ENCODE measurements at places on chromosomes 16 and 17.

DNA sequence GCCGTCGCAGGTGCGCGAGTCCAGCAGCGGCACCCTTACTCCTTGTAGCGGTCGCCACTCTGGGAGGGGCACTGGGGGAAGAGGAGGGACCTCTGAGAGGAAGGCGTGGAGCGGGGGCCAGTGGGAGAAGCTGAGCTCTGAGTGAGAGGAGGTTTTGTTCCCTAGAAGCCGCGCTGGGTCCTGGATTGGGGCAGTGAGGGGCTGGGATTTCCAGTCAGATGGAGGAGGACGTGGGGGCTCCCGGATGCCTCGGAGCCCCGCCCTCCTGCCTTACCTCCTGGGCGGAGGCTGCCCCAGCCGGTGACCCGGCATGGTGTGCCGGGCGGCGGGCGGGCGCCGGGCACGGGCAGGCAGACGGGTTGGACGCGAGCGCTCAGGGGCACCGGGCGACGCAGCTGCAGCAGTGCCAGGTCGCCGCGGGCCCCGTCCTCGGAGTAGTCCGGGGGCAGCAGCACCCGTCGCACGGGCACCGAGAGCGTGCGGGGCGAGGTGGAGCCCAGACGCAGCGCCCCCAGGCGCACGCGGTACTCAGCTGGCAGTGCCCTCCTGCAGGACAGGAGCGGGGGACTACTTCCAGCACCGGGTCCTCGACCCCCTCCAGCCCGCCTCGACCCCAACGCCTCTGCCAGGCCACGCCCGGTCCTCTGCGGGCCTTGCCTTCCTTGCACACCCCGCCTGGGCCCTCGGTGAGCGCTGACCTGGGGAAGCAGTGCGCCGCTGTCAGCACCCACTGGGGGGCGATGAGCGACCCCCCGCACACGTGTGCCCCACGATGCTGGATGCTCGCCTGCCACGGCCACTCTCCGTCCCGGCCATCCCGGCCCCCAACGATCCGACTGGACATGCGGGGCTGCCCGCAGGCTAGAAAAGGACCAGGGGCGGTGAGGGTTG is 2.0 kb downstream of the PRSS33 start:
- no peak for DNase-seq

DNA sequence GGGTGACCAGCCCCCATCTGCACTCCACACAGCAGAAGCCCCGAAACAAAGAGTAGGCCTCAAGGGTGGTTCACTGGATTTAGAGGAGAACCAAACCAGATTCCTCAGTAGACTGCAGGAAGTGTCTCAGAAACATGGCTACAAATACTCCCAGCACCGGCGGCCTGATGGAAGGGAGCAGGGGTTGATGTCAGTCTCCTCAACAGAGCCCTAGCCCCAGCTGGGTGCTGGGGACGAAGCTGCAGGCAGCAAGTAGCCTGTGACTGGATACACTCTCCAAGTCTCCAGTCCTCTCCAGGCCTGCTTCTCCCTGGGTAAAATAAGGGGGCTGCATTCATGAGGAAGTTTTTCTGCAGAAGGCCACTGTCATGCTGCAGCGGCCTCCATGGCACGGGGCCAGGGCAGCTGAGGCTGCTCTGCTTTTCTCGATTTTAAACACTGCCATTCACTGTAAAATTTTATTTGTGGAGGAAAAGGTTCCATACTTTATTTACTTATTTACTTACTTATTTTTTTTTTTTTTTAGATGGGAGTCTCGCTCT is 36.7 kb upstream of the SREBF1 start:
- peak; percentile 18 for DNase-seq

GRCh38 chr16:84845496-84846002 is 25.8 kb downstream of the CRISPLD2 start:
- DNase-seq: no peak

DNA sequence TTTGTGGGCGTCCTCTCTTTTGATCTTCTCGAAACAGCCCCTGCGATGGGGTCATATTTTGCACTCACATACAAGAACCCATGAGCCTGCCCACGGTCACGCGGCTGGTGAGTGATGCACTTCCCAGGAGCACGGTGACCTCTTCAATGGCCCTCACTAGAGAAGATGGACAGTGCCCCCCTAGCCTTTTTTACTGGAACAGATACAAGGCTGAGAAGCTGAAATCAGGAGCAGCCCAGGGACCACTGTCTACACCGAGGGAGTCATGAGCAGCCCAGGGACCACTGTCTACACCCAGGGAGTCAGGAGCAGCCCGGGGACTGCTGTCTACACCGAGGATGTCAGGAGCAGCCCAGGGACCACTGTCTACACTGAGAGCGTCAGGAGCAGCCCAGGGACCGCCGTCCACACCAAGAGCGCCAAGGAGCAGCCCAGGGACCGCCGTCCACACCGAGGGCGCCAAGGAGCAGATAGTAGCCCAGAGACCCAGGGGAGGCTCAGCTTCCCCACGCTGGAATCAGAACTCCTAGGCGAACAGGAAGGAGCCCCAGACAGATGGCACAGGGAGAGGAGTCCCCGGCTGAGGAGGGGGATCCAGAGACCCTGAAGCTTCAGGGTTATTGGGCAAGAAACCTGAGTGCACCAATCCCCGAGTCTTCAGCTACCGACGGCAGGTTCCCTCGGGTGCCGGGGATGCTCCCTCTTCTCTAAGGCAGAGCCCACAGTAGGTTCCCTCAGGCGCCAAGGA is 23.7 kb downstream of the ACSF3 start:
- DNase-seq: no peak

- DNase-seq: peak; percentile 37
Measured at GRCh38 chr17:30344283-30345088, 10.6 kb upstream of the TMIGD1 start.

GRCh38 chr17:80047176-80047575 is 10.7 kb downstream of the CCDC40 start:
- no peak for DNase-seq

DNA sequence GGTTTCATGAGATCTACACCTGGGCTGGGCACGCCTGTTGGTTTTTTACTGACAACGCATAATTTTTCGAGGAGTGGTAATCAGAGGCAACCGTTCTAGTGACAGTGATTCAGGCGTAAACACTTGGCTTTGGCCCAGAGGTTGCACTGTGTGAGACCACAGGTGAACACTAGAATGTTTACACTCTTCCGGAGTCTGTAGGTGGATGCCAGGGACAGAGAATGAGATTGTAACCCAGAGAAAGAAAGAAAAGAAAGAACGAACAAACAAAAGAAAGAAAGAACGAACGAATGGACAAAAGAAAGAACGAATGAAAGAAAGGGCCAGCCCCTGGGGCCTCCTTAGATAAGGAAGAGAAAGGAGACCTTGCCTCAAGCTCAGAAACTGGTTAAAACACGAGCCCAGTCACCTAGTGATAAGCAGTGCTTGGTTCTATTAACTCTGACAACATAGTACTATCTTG is 113.2 kb downstream of the PRKCB start:
- no peak for DNase-seq

- DNase-seq: no peak
Measured at GRCh38 chr16:69302301-69302700, 8.8 kb upstream of the VPS4A start.

GRCh38 chr16:4386451-4386805 is 14.8 kb downstream of the VASN start:
- DNase-seq: no peak

DNA sequence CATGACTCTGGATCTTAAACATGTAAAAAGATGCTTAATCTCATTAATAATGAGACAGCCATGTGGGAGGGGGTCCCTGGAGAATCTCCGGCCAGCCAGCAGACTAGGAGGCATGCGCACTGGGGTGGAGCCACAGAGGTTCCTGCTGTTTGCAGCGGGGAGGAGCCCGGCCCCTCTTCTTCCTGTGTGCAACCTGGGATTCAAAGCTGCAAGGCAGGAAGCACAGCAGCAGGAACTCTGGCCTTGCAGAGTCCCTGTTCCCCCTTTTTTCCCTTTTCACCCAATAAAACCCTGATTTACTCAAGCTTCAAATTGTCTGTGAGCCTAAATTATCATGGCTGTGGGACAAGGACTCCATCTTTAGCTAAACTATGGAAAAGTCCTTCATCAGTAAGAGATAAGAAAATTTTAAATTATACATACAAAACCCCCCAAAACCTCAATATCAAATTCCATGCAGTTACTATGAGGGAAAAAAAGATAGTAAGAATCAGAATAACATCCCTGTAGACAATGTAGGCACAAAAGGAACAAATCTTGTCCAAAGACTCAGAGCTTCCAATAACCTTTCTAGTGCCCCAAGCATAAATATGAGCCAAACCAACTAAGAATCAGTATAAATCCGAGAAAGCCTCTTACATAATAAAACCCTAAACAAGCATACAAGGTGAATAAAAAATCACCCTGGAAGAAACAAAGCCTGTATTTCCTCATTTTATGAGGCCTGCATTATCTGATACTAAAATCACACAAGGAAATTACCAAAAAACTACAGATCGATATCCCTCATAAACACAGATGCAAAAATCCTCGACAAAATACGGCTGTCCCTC is 12.1 kb downstream of the CFDP1 start:
- DNase-seq: peak; percentile 4

GRCh38 chr16:19005561-19006445 is 22.1 kb downstream of the TMC7 start:
- DNase-seq: no peak

- no peak for DNase-seq
Measured at GRCh38 chr17:2798188-2798587, 1.9 kb downstream of the RAP1GAP2 start.

DNA sequence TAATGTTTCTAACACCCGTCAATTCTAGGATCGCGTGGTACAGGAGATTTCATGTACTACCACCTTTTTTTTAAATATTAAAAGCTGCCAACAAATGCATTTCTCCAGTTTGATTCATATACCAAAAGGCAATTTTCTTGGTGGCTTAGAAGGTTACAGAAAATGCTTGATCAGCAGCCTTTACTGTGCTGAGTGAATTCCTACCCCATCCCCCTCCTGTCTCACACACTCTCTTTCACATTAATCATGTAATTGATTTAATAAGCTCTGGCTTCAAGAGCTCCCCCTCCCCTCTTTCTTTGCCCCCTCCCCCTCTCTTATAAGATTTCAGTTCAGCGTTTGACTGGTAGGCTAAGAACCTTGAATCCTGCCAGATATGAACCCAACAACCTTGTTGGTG is 110.5 kb downstream of the RBFOX1 start:
- DNase-seq: no peak

- no peak for DNase-seq
Measured at GRCh38 chr16:60686824-60687223, 1349.4 kb downstream of the CDH8 start.

- DNase-seq: no peak
Measured at GRCh38 chr17:73600103-73600871, 44.0 kb downstream of the SDK2 start.

- no peak for DNase-seq
Measured at GRCh38 chr17:13400491-13400890, 201.2 kb downstream of the HS3ST3A1 start.

GRCh38 chr16:22641131-22641628 is 130.5 kb downstream of the NPIPB5 start:
- no peak for DNase-seq

- no peak for DNase-seq
Measured at GRCh38 chr17:3796110-3796821, 4.7 kb downstream of the ITGAE start.

- no peak for DNase-seq
Measured at GRCh38 chr16:53945996-53946395, 242.0 kb downstream of the FTO start.

- peak; percentile 33 for DNase-seq
Measured at GRCh38 chr17:77857613-77858012, 100.9 kb upstream of the TNRC6C start.

DNA sequence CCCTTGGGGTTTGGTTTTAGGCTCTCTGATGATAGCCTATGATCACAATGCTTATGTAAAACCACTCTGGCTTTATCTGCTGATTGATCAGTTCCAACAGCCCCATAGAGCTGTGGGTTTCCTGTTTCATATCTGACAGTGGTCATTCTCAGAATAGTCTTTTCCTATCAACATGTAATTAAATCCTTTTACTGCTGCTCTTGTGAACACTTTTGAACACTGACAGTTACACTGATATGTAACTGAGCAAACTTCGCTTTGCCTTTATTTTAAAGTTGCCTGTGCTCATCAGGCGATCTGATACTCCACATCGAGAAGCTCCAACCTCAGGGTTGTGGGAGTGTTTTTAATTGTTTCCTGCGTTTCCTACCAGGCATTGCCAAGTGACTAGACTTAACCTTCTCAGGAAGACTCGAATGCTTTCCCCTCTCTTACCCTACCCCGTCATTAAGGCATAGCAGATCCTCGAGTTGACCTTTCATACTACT is 17.3 kb upstream of the CLEC18B start:
- no peak for DNase-seq

DNA sequence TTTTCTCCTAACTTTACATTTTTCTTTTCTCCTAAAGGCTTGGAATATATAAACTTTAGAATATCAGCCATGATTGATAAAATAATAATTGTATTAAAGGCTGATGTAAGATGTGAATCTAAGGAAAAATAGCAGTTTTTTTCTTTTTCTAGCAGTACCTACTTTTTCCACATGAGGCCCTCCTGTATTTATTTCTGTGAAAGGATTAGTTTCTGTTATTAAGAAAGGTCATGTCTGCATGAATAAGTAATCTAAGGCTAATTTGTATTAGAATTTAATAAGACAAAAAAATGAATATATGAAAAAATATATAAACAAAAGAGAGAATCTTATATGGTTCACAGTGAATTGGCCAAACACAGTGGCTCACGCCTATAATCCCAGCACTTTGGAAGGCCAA is 85.3 kb downstream of the STXBP4 start:
- DNase-seq: no peak

DNA sequence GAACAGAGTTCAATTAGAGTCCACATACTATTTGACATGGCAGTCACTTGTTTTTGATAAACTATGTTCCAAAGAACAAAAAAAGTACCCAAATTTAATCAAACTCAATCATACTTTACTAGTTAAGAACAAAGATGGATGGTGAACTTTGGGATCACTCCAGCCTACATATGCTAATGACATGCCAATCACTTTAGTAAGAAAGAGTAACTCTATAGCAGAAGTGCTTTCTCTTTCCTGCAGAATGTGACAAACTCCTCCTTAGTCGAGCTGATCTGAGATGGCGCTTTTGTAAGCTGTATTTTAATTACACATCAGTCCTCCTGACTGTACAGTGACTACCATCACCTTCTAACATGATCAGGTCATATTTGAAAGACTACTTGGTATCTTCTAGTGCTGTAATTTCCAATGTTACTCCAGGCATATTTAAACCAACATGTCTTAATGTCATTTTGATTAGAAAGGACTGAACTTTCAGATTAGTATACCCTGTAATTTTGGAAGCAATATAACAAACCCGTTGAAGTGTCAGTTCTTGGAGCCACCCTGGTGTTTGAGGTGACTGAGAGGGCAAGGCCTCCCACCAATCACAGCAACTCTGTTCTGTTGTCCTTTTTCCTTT is 4.1 kb downstream of the NETO2 start:
- no peak for DNase-seq

GRCh38 chr17:29588562-29589411 is 661 bp downstream of the GIT1 start:
- DNase-seq: no peak

DNA sequence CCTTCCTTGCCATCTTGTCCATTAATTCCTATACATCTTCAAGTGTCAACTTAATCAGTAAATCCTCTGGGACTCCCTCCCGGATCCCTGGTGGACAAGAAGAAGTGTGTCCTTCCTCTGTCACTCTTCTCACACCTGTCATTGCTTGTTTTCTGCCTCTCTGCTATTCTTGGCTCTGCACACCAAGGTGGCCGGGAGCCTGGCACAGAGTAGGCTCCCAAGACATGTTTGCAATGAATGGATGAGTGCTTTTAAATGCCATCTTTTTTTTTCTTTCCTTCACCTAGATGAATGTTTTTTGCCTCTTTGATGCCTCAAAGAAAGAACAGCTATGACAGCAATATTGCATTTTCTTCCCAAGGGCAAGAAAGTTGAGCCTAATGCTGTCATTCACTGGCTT is 58.0 kb upstream of the CLEC18A start:
- no peak for DNase-seq

GRCh38 chr16:8370374-8371270 is 219.7 kb downstream of the TMEM114 start:
- DNase-seq: no peak
